ENCODE measurements at places on chromosomes 1 and 21.

GRCh38 chr1:233326811-233327650, 493 bp upstream of the MAP3K21 start:
- DNase-seq = peak; percentile 97

- no peak for DNase-seq
Measured at GRCh38 chr1:66294707-66295370, 239.1 kb upstream of the SGIP1 start.

- DNase-seq = no peak
Measured at GRCh38 chr1:53330819-53331218, 2.9 kb upstream of the LRP8 start.

GRCh38 chr1:147747966-147748365, 12.4 kb downstream of the GJA5 start:
- DNase-seq = no peak

DNA sequence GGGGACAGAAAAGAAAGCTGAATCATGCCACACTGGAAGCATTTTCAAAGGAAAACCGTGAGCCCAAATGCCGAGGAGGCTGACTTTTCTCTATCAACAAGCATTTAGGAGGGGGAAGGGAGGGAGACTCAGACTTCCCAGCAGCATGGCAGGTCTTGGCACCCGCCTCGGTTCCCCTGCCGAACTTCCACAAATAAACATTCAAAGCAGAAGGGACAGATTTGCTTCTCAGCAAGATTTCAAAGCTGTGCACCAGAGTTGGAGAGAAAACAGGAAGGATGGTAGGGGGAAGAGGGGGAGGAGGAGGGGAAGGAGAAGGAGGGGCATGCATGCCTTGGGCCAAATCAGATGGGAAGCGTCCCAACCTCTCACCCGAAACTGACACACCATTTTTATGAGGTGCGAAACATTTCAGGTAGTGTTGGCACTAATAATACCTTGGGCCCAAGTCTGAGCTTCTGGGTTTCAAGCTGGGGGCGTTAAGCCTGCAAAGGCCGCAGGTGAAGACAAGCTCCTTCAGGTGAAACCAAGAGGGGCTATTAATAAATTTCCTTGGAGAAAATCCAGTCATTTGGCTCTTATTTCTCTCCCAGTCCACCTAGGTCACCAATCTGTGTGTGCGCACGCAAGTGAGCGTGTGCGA, 26.4 kb downstream of the ABCA4 start:
- no peak for DNase-seq

DNA sequence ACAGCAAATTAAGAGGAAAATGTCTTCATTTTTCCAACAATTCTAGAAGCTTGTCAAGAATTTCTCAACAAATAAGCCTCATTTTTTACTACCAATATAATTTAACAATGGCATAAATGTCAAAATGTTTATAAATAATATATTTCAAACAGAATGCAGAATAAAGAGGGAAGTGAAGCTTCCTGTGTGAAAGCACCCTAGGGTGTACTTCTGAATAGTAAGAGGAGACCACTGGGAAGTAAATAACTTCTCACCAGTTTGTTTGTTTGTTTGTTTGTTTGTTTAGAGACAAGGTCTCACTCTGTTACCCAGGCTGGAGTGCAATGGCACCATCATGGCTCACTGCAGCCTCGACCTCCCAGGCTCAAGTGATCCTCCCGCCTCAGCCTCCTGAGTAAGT, 244.3 kb downstream of the SLC45A1 start:
- DNase-seq = no peak

DNA sequence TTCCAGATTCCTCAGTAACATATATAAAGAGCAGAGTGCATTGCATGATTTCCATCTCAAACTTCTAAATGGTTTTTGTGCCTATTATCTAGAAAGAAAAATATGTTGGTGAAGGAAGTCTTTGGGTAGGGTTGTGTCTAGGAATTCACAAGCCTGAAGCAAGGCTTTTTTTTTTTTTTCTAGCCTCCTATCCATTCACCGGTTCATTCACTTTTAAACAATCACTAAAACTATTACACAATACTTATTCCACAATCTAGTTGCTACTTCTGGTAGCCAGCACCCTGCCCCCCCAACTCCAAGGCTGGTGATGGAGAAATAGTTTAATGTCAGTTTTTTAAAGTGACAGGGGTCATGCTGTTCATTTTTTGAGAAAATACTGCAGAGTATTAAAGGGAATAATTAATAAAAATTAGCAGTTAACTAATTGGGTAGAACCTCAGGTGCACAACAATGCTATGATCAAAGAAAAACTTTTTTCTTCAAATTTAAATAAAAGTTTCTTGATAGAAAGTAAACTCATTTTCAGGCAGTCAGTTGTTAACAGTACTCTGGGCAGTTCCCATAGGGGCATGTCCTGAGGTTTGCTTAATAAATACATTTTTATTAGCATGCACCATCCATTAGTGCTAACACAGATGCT, 10.9 kb downstream of the IRF2BP2 start:
- DNase-seq = peak; percentile 63

GRCh38 chr1:60847855-60848582, 234.3 kb upstream of the NFIA start:
- DNase-seq = no peak

DNA sequence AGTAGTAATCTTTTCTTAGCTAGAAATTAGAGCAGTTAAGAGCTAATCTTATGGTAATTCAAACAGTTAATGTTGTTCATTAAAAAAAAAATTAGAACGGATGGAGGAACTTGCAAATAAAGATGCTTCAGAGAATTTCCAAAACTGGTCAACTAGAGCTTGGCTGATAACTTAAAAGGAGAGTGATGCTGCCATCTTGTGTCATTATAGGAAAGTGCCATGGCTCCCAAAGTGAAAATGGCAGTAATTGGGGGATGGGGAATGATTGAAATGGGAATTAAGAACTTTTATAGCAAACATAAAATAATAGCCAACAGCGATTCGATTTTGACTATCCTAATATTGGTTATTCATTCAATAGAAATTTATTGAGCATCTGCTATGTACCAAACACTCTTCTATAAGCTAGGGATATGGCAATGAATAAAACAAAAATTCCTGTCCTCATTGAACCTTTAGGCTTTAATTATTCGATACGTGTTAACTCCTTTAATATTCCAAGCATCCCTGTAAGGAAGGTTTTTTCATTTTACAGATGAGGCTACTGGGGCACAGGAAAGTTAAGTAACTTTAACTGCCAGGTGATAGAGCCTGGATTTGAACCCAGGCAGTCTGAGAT, 5.7 kb upstream of the PLPP3 start:
- peak; percentile 81 for DNase-seq

All from hematopoietic multipotent progenitor cell treated with erythropoietin and hydrocortisone succinate and interleukin-3 and kit ligand, for 6 days (in vitro differentiated cells).